NCI-H510A (cell line): ENCODE measurements at places on chromosomes 4 and X.
A peak's percentile ranks its signal among the peaks of the same experiment; 100 is the strongest.

DNA sequence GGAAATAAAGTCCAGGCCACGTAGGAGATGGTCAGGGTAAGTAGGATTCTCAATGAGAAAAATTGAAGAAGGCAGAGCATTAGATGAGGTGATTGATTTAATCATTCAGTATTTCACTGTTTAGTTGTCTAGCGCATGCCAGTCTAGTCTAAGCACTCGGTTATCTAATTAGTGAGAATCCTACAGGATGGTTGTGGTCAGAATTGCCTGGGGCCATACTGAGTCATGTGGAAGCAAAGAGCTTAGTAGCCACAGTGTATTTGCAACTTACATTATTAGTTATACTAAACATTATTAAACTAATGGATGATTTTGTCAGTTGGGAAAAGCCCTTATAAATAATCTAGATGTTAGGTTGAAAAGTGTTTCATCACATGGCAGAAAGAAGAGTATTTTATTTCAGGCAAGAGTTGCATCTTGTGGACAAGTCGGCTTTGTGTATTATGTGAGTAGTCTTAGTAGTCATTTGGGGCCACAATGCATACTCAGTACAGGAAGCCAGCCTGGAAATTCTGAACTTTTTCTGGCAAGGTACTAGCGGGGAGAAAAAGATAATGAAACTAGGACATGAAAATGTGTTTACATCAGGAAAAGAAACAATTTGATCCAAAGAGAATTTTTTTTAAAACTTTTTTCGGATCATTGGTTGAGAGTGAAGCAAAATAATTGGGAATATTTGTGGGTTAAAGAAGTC lies 31.9 kb downstream of the CPEB2 start:
- no peak for DNase-seq

GRCh38 chr4:185167234-185167633 lies 24.2 kb downstream of the SLC25A4 start:
- DNase-seq = no peak

GRCh38 chr4:1011022-1011665 lies at the start of gene FGFRL1:
FGFRL1 (plus strand) TSS chr4:1011626; CDS start chr4:1012486, 860 bp downstream.
- peak; percentile 57 for DNase-seq

DNA sequence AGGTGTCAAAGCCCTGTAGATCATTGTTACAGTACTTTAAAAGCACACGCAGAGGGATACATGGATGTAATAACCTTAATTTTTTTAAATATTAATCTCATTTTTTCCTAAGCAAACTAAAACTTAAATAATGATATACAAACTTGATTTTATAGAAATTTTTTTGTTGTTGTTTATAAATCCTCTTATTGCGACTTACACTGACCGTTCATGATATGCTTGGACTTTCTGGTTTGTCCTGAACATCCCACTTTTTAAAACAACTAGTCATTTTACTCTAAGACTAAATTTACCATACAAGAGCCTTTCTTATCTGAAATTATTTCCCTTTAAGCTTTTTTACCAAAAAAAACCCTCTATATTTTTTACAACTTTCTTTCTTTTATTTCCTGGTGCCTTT lies 2106.0 kb downstream of the PCDH7 start:
- DNase-seq = no peak

DNA sequence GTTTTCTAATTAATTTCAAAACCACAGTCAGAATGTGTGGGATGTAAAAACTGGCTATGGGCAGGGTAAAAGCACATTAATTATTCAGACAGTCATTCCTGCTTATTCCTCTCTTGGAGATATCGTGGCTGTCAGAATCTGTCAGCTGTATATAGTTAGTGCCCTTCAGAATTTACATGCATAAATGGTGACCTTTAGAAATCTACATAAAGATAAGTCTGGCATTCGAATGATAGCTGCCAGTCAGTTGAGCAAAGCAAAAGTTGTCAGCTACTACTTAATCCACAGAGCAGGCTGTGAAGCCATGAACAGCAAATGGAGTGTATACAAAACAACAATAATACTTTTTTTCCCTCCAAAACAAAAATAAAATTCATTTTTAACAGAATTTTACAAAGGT lies 189.5 kb downstream of the ADGRL3 start:
- DNase-seq = no peak

DNA sequence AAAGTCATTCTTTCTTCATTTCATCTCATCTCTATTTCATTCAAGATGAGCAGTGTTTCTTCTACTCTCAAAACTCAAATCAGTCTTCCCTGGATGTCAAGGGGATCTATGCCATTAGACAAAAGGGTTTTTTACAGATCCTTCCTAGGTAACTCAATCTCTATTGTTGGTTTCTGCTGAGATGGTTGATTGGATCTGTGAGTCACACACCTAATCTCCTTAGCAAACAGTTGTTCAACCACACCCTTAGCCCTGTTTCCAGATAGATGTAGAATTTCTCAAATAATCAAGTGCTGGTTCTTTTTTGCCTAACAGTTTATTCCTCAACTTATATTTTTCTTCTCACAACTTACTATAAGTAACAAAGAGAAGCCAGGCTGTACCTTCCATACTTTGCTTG lies 200.5 kb downstream of the KDR start:
- DNase-seq = no peak

DNA sequence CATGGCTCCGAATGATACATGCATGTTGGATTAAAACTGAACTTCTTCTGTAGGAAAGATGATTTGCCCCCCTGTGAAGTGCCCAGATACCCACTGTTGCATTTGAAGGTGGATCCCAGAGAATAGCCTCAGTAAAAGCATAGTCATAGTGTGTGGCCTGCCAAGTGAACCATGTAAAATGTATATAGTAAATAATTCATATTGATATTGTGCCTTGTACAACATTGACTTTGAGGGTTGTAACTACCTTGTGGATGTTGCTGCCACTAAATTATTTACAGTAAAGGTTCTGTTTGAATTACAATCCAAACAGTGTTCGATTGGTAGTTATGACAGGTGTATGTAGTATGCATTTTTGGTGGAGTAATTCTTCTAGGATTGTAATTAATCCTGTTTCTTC lies 19.2 kb downstream of the TMEM131L start:
- DNase-seq = no peak

- DNase-seq = no peak
Measured at GRCh38 chr4:109211671-109212070, 90.8 kb downstream of the COL25A1 start.

GRCh38 chrX:112270991-112271390 lies 188.4 kb upstream of the TRPC5 start:
- DNase-seq = no peak

GRCh38 chr4:108141213-108141950 lies 27.4 kb downstream of the LEF1 start:
- peak; percentile 10 for DNase-seq

- no peak for DNase-seq
Measured at GRCh38 chr4:106614441-106614840, 245.9 kb upstream of the GIMD1 start.

DNA sequence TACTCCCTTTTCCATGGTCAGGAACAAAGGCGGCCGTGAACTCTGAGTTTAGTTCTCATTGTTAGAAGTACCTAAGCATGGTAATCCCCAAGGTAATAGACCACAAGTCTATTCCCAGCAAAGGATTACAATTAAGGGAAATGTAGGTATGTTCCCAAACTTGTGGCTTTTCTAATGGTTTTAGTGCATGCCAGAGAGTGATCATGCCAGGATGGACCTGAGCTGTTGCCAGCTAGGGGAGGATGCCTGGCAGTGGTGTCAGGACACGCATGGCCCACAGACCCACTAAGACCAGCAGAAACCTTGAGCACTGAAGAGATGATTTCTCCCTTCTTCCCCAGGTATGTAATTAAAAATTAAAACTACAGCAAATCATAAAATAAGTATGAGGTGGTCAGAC lies 60.8 kb downstream of the COQ2 start:
- no peak for DNase-seq

DNA sequence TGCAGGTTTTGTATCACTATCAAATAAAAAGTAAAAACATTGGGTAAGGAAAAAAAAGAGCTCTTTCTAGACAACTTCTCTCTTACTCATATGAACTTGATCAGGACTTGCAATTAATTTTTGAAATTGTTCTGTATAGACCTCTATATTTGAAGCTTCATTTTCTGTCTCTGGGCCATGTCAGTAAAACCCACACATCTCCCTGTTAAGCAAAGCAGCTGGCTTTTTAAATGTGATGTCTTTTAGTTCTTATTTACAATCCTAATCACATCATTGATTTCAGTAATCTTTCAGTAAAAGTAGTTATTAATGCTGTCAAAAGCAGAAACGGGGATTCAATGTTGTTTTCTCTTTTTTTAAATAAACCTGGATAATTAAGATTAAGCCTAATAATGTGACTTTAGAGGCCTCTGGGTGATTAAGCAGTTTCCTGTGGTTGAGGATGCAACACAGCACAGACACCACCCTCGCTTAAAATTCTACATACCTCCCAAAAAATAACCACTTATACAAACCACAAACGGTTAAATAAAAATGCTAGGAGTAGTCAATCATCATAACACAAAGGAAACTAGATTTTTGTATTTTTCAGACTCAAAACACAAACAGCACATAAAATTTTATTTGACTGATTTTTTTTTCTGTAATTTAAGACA lies 5.2 kb upstream of the PCDH10 start:
- DNase-seq = no peak

- no peak for DNase-seq
Measured at GRCh38 chr4:182133033-182133432, 110.2 kb upstream of the TENM3 start.

DNA sequence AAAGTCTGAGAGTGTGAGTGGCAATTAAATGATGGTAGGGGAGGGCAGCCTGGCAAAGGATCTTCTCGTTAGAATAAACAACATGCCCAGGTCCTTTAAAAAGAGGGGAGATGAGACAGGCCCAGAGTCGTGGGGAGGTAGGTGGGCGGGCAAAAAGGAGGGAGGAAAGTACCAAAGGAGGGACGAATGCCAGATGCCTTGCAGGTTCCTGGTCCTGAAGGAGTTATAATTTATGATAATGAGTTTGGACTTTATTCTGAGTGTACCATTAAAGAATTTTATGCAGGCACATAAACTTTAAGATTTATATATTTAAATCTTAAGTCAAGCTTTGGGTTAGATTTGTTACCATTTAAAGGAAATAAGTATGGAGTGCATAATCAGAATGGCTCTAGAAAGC lies 62.3 kb upstream of the SMARCA5 start:
- no peak for DNase-seq

DNA sequence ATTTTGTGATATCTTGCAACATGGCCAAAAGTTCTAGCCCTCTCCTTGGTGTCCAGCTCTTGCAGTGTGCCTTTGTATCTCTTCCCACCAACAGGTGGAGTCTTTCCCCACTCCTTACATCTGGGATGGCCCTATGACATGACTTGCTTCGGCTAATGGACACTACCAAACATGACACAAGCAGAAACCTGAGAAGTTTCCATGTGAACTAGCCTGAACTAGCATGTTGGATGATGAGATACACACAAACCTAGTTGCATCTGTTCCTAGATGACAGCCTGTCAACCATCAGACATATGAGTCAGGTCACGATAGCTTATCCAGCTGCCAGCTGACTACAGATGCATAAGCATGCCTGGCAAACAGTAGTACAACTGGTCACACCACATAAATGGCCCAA lies 207.5 kb upstream of the FTHL17 start:
- no peak for DNase-seq

DNA sequence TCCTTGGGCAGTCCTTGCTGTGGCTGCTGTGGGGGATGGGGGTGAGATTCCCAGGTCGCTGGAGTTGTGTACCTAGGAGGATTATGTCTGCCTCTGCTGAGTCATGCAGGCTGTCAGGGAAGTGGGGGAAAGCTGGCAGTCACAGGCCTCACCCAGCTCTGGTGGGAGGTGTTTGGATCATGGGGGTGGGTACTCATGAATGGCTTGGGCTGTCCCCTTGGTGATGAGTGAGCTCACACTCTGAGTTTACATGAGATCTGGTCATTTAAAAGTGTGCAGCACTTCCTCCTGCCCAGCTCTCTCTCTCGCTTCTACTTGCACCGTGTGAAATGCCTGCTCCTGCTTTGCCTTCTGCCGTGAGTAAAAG lies 24.6 kb upstream of the PDLIM3 start:
- DNase-seq = no peak
